Activated naive CD4-positive, alpha-beta T cell treated with anti-CD3 and anti-CD28 coated beads, Interleukin-2, amount 50 U/mL, for 16 hours (primary cell): ENCODE measurements at places on chromosomes 6 and 20.

DNA sequence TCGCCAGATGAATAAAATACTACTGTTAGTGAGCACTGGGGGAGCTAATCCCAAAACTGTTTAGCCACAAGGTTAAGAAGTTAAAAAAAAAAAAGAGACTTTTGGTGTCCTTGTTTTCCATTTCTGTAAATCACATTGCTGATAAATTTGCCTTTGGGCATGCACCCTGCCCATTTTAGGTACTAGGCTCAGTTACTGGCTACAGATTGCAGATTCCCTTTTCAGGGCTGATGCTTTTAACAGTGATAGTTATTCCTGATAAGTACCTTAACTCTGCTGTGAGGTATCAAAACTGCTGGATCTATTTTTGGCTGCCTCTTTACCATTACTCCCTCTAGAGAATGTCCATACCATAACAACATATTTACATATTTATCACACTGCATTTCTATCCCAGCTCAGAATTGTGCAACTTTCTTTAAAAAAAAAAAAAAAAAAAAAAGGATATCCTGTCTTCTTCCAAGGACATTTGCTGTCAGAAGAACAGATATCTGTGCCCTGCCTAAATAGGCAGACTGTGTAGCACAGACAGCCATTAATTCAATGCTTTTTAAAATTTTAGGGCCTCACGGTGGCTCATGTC lies 94.5 kb downstream of the SSR1 start:
- no peak for DNase-seq

GRCh38 chr20:62048821-62049291 lies 16.8 kb downstream of the TAF4 start:
- no peak for DNase-seq

DNA sequence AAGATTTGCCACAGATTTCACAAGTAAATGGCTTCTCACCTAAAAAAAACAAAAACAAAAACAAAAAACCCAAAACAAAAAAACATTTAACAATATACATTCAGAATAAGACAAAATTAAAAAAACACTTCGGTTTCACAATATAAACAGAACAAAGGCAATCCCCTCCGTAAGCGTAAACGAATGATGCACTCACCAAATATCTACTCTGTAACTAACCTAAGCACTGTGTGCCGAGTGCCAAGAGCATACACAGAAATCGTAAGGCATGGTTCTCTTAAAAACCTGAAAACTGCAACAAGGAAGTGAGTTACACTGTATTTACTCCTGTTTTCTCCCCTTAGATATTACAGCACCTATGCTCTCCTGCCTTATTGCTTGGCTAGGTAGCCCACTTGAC lies 12.1 kb upstream of the MICAL1 start:
- no peak for DNase-seq

GRCh38 chr6:7821426-7821825 lies 89.2 kb downstream of the TXNDC5 start:
- no peak for DNase-seq

DNA sequence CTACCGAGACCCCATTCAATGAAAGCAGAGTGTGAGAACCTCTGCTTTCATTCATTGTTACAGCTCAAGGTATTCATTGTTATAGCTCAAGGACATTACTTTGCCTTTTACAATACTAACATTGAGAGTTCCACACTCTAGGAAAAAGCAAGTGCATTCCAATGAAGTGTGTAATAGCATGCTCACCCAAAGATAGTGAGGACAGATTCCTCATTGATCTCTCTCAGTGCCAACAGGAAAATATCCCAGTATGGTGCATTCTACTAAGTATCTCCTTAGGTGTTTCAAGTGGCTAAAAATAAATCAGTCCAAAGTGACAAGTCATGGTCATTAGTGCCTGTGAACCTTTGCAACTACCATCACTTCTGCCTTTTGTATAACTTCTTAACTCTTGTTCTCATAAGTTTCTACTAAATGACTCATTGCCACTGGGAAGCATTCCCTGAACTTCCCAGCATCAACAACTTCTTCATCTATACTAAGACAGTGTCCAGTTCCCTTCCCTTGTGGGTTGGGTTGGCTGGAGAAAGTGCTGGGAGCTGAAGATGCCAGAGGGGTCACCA lies 140.7 kb upstream of the STXBP5 start:
- no peak for DNase-seq

GRCh38 chr20:50398821-50399554 lies 111.2 kb upstream of the PTPN1 start:
- DNase-seq, result no peak
